A549 treated with dexamethasone at 1 μM for 4 hours (cell line): ENCODE measurements at places on chromosomes 5 and 9. TPM values are rescaled to one million over a fixed set of nuclear protein-coding genes. Genes with fewer than 3 reads are reported as not detected.

SLC25A2 gene
- not detected in 5 replicates for total RNA-seq

NUTM2G gene
- total RNA-seq = 0.05 TPM in 1 of 5 replicates, not detected in the others

CNTLN gene
- total RNA-seq = 4.8 to 6.1 TPM (median 5.7 TPM) in 5 replicates

SLC2A6 gene
- total RNA-seq = 12.7 to 20.1 TPM (median 17.2 TPM) in 5 replicates

TAS2R1 gene
- not detected in 5 replicates for total RNA-seq

HTR1A gene
- total RNA-seq = not detected in 5 replicates

CBY3 gene
- total RNA-seq = not detected in 5 replicates

TXNDC8 gene
- total RNA-seq = not detected in 5 replicates
